PC-3 (cell line): ENCODE measurements at places on chromosomes 7 and 10. TPM values are rescaled to one million over a fixed set of nuclear protein-coding genes. Genes with fewer than 3 reads are reported as not detected.

DNA sequence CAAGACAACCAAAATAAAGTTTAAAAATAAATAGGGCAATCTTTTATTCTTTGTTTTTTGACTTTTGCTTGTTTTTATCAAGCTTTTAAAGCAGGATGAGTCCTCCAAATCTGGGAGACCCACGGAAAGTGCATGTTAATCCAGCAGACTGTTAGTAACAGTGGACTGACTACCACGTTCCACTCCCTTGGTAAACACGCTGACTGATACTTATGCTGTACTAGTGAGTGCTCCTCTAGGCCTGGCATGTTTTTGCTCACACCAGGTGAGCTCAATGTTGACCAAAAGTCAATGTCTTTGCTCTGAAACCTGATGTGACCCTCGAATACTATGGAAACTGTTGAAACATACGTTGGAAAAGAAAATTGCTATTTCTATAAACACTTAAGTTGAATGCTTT lies 88.4 kb downstream of the KIAA1549 start:
- H3K27me3 ChIP-seq, result no peaks in the 10 kb centered on the region
- H3K36me3 ChIP-seq, result peaks cover 19% of the 10 kb centered on the region
- H3K4me1 ChIP-seq, result peaks cover 85% of the 10 kb centered on the region
- H3K4me3 ChIP-seq, result no peak overlapping the region
- peak; percentile 81 for DNase-seq

DNA sequence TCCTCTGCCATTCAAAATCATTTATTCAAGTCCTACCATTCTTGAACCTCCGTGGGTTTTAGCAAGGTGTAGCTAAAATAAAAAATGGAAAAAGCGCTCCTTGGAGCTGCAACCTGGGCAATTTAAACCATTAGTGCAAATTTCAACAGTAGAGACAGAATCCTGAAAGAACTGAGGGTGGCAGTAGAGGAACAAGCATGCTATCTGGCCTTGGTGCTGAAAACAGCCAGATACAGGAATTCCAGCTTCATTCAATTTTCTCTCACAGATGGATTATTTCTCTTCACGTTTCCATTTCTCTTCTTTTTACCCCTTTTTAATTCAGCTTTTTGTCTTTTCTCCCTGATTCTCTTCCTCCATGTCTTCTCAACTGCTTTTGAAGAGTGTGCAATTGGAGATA lies 77.7 kb downstream of the OTUD1 start:
- H3K27ac ChIP-seq, result no peak overlapping the region
- peaks cover 33% of the 10 kb centered on the region for H3K4me1 ChIP-seq
- no peaks in the 10 kb centered on the region for H3K27me3 ChIP-seq
- H3K4me3 ChIP-seq, result no peak overlapping the region
- H3K36me3 ChIP-seq, result no peaks in the 10 kb centered on the region

DNA sequence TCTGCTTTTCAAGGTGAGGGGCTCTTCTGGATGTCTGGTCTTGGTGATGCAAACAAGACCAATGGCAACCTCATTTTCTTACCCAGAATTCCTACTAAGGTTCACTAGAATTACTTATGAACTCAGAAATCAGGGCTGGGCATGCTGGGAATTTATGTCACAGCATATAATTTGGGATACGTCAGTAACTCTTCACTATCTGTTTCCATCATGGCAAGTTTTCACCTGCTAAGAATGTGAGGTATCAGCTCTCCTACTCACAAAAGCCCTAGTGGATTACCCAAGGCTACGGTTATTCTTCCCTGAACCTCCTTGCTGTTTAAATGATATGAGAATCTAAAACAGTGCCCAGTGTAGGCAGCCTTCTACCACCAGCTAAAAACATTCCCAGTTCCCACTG lies 53.1 kb downstream of the PNLIPRP2 start:
- DNase-seq, result no peak
- H3K4me1 ChIP-seq, result peaks cover 22% of the 10 kb centered on the region
- H3K4me3 ChIP-seq, result no peak overlapping the region
- no peak overlapping the region for H3K27ac ChIP-seq
- H3K36me3 ChIP-seq, result no peaks in the 10 kb centered on the region

GRCh38 chr10:3109633-3110032 lies 42.3 kb downstream of the PFKP start:
- no peak overlapping the region for H3K27ac ChIP-seq
- H3K4me3 ChIP-seq, result no peak overlapping the region
- H3K36me3 ChIP-seq, result no peaks in the 10 kb centered on the region; the same call in 1 of the 2 replicates
- H3K27me3 ChIP-seq, result no peaks in the 10 kb centered on the region
- no peaks in the 10 kb centered on the region for H3K4me1 ChIP-seq

Gene GJD4
- 0.33 and 0.58 TPM in 2 replicates for total RNA-seq

Gene GSTO2
- 8.1 and 13.8 TPM in 2 replicates for total RNA-seq

Gene MASTL
- total RNA-seq, result 18.6 and 21.2 TPM in 2 replicates
